Kidney tubule cell (primary cell): ENCODE measurements at places on chromosomes 2 and 18.

- DNase-seq, result no peak
Observed at GRCh38 chr2:48914477-48915089, 159.1 kb upstream of the LHCGR start.

GRCh38 chr2:231680992-231681852 lies 27.1 kb upstream of the PTMA start:
- peak; percentile 83 for DNase-seq

GRCh38 chr18:48488388-48488850 lies 50.4 kb upstream of the CTIF start:
- DNase-seq, result peak; percentile 93

GRCh38 chr2:239298116-239298804 lies 102.6 kb downstream of the HDAC4 start:
- peak; percentile 44 for DNase-seq

DNA sequence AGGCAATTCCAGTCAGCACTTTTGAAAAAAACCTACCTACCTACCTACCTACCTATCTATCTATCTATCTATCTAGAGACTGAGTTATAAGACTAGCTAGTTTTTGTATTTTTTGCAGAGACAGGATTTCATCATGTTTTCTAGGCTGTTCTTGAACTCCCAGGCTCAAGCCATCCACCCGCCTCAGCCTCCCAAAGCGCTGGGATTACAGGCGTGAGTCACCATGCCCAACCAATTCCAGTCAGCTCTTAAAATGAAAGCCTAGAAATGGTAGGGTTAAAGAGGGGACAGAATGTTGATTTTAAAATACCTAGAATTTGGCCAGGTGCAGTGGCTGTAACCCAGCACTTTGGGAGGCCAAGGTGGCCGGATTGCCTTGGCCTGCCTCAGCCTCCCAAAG lies 19.1 kb downstream of the MSH2 start:
- DNase-seq, result no peak

GRCh38 chr2:223922308-223922707 lies 22.8 kb downstream of the WDFY1 start:
- no peak for DNase-seq

- peak; percentile 86 for DNase-seq
Observed at GRCh38 chr2:235263205-235264120, 230.4 kb upstream of the AGAP1 start.

DNA sequence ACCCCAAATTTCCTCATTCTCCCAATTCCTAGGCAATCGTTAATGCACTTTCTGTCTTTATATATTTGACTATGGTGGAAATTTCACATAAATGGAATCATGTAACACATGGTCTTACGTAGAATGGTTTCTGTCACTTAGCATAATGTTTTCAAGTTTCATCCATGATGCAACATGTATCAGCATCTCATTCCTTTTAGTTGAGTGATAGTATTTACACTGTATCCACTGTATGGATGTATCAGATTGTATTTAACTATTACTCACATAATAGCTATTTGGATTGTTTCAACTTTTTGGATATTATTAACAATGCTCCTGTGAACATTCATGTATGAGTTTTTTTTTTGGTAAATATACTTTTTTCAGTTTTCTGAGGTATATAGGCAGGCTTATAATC lies 982.3 kb upstream of the DDX18 start:
- no peak for DNase-seq

GRCh38 chr2:68692511-68692910 lies 42.1 kb upstream of the ARHGAP25 start:
- DNase-seq, result no peak
